Left renal cortex interstitium (tissue), 4 donors: ENCODE measurements at places on chromosomes 4 and X.

GRCh38 chrX:24395775-24396174, 35.3 kb downstream of the SUPT20HL1 start:
- DNase-seq: peak; percentile 68

- no peak for DNase-seq
Observed at GRCh38 chrX:33909836-33910235, 222.3 kb downstream of the FAM47A start.

DNA sequence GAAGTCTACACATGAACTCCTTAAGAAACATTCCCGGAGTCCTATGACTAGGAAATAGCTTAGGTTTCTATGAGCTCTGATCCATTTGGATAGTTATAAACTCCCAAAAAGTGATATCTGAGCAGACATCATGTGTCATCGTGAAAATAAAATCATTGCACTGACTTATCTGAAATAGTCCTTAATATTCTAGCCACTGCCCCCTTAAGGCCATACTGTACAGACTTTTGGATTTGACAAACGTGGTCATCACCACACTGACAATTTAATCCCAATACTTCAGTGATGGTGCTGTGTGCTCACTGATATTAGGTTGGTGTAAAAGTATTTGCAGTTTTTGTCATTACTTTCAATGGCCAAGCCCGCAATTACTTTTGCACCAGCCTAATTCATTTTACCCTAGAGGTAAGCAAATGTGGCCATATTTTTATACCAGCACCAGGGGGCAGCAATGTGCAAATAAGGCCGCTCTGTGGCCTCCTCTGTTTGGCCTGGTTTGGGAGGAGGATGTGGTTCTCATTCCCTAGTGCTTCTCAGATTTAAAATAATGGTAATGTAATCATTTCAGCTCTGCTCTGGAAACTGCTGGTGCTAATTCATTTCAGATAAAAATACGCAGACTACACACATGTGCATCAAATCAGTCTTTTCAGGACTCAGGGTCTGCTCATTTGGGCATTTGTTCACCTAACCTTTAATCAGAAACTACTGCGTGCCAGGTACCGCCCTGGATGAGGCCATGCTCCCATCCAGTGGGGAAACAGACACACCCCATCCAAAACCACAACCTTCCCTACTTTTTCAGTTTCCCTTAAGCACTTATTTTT, 196.4 kb upstream of the C1QTNF7 start:
- DNase-seq: no peak

DNA sequence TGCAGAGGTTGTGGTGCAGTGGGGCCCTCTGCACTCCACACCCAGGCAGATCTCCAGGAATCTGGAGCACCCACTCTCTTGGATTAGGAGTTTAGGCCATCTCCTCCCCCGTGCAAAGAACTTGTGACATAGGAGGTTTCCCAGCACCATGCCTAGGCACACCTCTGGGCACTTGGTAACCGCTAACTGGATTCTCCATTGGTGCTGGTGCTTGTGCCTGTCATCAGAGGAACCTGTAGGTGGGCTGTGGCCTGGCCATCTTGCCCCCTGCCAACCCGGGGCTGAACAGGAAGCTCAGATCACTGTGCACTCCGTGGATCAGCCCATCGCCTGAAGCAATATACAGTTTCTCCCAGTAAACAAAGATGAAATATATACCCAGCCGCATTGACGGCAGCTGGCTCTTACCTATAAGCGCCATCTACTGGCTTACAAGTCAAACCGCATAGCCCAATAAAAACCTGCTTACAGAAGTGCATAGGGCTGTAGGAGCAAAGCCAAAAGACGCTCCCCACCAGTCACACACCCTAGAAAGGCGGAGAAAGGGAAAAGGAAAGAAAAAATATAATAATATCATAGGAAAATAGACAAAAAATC, 19.1 kb upstream of the TEX13B start:
- DNase-seq: no peak

GRCh38 chrX:68487924-68488323, 10.9 kb upstream of the YIPF6 start:
- no peak for DNase-seq

GRCh38 chr4:142373610-142374009, 472.5 kb downstream of the INPP4B start:
- DNase-seq: no peak

DNA sequence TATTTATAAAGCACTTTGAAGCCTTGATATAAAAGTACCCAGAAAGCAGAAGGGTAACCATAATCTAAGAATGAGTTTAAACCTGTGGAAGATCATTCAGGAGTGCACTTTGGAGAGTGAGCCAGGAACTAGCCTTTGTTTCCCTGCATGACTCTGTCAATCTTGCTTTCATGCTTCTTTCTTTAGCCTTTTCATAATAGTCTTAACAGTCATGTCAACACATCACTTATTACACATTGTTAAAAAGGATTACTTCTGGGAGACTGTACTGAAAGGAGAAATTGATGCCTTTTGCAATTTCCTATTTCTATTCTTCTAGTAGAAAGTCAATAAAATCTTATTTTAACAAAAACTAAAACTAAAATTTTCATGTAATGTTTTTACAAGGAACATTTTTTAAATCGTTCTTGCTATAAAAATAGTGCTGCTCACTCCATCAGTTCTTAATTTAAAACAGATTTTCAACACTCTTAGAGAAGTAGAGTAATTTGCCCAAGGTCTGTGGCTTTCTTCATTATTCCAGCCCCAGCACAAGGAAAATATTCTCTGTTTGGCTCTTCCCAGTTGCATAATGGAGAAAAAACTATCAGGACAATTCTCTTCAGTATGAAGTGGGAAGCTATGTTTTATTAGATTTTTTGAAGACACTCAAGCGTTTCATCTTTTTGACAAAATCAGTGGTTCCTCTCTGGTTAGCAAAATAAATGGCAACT, 35.4 kb upstream of the SPP1 start:
- DNase-seq: no peak
